ENCODE measurements at places on chromosomes 16 and 17. TPM values are rescaled to one million over a fixed set of nuclear protein-coding genes. Genes with fewer than 3 reads are reported as not detected.

CACNA1H gene
- 0.26 TPM for total RNA-seq

TMEM114 gene
- total RNA-seq: not detected

PDE6G gene
- total RNA-seq: 1.5 TPM

EPN3 gene
- total RNA-seq: not detected

PRDM7 gene
- total RNA-seq: not detected

TM4SF5 gene
- not detected for total RNA-seq

TAF15 gene
- 269 TPM for total RNA-seq

DNA sequence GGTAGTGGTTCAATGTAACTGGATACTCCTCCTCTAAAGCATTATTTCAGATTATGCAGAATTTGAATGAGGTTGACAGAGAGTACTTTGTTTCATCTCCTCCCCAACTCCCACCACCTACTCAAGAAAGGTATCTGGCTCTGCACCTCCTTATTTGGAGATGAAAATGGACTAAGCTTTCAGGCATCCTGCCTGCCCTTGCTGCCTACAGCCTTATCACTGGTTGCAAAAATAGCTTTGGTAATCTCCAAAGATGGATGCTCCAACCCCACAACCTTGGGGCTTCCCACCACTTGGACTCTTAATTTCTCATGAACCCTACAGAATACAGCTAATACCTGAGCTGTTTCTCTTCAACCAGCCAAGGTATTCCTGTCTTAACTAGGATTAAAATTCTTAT, 45.3 kb upstream of the CORO6 start:
- DNase-seq: no peak

DNA sequence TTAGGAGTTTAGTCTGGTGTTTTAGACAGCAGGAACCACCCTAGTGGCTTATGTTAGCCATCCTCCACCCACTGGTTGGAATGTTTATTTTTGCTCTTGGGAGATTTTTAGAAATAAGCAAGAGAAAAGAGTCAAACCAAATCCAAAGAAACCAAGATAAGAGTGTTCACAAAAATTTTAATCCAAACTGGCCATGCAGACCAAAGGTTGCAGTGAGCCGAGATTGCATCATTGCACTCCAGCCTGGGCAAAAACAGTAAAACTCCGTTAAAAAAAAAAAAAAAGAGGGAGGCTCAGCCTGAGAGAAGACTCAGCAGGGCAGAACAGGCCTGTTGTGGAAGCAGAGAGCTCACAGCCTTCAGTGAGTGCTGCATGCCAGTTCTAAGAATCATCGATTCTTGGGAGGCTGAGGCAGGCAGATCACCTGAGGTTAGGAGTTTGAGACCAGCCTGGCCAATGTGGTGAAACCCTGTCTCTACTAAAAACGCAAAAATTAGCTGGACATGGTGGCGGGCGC, 12.2 kb upstream of the C16orf54 start:
- DNase-seq: no peak

- DNase-seq: no peak
These were observed 70.5 kb downstream of the NDEL1 start for GRCh38 chr17:8506145-8506544.

DNA sequence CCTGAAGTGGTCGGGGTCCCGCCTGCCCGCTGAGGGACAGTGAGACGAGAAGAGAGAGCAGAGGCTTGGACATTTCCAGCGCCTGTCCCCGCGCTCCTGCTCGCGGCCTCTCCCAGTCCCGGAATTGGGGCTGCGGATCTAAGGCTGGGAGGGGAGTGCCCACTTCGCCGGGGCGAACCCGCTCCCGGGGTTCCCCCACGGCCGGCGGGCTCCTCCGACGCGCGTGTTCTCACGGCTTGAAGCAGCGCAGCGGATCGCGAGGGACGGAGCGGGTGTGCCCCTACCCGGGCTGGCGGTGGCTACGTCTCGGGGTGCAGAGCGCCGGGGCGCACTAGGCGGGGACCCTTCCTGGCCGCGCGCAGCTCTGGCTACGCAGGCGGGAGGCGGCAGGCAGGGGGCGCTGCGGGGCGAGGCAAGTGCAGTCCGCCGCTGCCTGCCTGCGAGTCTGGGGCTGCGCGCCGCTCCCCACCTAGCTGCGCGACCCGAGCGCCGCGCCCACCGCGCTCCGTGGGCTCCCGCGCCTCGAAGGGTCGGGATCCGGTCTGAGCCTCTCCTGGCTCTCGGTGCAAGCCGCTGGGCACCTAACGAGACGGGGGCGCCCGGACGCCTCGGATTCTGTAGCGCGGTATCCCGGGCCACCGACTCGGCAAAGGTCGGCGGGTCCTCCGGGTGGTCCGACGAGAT, 1.2 kb downstream of the NGFR start:
- DNase-seq: peak; percentile 84

- DNase-seq: peak; percentile 55
These were observed 646 bp downstream of the RABEP1 start for GRCh38 chr17:5282642-5283217.

GRCh38 chr16:87836346-87836843, 32.9 kb downstream of the SLC7A5 start:
- DNase-seq: no peak

GRCh38 chr17:65071861-65072260, 15.3 kb upstream of the GNA13 start:
- DNase-seq: no peak

GRCh38 chr16:65200857-65201256, 79.0 kb upstream of the CDH11 start:
- no peak for DNase-seq

- no peak for DNase-seq
These were observed 86.7 kb upstream of the GSE1 start for GRCh38 chr16:85526185-85526974.

- DNase-seq: no peak
These were observed 27.7 kb downstream of the USP7 start for GRCh38 chr16:8935989-8936388.

DNA sequence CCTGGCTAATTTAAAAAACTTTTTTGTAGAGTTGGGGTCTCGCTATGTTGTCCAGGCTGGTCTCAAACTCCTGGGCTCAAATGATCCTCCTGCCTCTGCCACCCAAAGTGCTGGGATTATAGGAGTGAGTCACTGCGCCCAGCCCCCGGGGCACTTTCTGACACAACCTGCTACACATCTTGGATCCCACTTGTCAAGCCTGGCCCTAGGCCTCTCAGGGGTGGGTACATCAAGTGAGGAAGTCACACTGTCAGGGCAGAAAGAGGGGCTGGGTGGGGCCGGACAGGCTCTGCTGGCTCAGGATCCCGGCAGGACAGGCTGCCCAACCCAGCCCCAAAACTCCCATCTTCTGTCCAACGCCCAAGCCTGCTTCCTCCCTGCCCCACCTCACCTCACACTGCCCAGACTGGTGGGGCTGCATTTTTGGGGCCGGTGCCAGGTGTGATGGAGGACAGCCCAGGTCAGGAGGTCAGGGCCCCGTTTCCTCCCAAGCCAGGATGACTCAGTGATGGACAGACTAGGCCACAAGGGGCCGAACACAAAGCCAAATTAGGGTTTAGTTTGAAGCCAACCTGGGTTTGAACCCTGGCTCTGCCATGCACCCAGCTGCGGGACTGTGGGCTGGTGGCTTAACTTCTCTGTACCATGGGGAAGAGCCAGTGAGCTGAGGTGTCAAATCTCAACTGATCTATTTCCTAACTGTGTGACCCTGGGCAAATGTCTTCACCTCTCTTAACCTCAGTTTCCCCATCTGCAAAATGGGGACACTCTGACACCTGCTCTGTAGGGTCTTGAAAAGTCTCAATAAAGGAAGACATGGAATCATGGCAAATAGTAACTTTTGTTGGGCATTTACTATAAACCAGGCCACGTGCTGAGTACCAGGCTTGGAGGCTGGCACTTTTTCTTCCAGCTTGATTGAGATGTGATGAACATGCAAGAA, 8.9 kb upstream of the PPL start:
- no peak for DNase-seq

GRCh38 chr17:41415833-41416335, 8.5 kb downstream of the KRT37 start:
- DNase-seq: no peak

DNA sequence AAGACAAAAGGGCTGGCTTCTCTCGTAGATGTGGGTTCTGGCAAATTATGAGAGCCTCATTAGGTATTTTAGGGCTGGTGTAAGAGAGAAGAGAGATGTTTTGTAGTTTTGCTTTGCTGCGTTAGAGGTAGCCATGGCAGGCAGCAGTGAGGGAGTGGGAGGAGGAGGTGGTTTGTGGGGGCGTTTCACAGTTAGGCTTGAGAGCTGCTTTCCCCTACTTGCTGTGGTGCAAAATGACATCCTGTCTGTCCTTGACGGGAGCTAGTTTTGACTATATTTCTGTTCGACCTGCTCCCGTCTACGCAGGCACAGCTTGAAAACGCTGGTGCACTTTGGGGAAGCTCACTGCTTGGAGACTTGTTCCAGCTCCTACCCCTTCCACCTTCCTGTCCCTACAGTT, 75.5 kb downstream of the SLC5A11 start:
- DNase-seq: peak; percentile 16

DNA sequence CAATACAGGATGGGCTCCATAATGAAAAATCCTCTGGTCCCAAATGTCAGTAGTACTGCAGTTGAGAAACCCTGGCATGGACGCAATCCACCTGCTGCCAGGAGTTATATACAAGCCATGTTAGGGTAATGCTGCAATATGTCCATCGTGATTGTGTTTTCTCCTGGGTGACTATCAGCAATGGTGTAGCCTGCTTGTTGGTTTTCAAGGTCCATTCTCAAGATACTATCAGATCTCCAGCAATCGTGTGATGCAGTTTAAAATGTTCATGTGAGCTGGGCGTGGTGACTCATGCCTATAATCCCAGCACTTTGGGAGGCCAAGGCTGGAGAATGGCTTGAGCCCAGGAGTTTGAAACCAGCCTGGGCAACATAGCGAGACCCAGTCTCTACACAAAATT, 24.0 kb downstream of the ABCC1 start:
- DNase-seq: no peak

GRCh38 chr17:79503126-79503839, 107.6 kb downstream of the RBFOX3 start:
- DNase-seq: no peak

- no peak for DNase-seq
These were observed 9.5 kb upstream of the ITGA2B start for GRCh38 chr17:44398692-44399691.

- no peak for DNase-seq
These were observed 33.8 kb downstream of the CCDC42 start for GRCh38 chr17:8710813-8711212.

DNA sequence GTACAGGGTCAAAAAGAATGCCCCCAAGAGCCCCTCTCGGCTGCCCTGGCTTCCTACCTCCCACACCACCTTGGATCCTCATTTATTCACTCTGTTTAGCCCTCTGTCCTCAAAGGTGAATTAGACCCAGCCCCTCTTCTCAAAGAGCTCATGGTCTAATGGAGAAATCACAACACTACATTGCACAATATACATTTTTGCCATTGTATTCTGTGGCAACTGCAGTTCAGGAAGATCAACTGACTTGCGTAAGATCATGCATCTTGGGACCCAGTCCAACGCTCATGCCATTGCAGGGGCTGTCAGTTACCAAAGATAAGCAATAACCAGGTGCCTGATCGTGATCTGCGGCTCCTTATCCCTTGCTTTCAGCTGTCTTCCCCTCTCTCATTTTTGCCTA, 1.4 kb downstream of the KRT38 start:
- no peak for DNase-seq

GRCh38 chr17:66348584-66349165, 46.3 kb downstream of the PRKCA start:
- DNase-seq: peak; percentile 58

GRCh38 chr17:59149051-59149450, 5.9 kb downstream of the SKA2 start:
- no peak for DNase-seq

DNA sequence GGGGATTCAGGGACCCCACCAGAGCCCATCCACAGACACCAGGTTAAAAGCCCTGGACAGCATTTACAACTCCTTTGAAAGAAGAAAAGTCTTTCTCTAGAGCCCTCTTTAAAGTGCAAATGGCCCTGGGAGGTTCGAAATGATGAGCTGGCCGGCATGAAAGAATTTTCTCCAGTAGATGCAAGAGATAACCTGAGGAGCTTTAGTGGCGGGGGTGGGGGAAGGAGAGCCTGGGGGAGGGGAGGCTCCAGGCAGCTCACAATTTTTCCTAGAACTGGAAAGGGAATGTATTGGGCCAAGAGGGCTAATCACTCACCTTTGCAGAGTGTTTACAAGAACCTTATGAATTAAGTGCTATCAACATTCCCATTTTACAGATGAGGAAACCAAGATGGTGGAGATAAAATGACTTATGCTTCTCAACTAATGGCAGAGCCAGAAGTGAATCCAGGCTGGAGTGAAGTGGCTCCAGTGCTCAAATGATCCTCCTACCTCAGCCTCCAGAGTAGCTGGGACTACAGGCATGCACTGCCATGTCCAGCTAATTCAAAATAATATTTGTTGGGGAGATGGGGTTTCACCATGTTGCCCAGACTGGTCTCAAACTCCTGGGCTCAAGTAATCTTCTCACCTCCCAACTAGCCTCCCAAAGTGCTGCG, 4.2 kb upstream of the CDH1 start:
- no peak for DNase-seq

GRCh38 chr17:32461853-32462617, 17.7 kb downstream of the PSMD11 start:
- DNase-seq: peak; percentile 72

- DNase-seq: no peak
These were observed 15.0 kb downstream of the ZDHHC7 start for GRCh38 chr16:84996365-84996764.

DNA sequence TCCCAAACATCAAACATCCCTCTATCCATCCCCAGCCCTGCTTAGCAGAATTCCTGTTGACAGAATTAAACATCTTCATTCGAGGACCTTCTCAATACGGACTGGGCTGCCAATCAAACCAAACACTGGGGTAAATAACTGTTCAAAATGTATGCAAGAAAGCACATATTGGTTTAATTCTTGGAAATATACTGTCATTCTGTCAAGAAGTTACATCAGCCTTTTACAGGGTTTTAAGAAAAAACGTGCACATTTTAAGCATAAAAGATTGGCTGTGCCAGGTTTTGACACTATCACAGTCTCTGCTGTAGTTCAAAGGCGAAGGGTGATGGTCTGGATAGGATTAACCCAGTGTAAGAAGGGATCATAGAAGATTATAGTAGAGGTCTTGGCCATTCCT, 25.1 kb upstream of the CCNF start:
- no peak for DNase-seq

- DNase-seq: no peak
These were observed 4.4 kb downstream of the FOXF1 start for GRCh38 chr16:86514481-86515376.

GRCh38 chr17:73165616-73166404, 1.0 kb downstream of the SSTR2 start:
- no peak for DNase-seq

DNA sequence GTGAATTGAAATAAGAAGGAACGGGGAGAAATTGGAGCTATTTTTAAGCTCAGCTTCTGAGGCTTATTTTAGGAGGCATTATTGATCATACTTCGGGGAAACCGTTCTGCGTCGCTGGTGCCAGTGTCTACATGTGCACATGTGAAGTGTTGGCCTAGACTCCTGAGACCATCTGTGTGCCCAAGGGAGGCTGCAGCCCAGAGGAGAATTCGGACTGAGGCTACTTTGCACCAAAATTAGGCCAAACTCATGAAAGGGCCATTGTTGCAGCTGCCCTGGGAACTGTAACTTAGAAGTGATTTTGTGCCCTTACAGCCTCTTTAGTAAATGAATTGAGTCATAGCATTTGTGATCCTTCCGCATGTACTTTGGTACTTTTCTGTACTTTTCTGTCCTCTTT, 102.0 kb upstream of the NOL11 start:
- DNase-seq: no peak
